ENCODE measurements at places on chromosomes 5 and 9.

- DNase-seq = no peak
Observed at GRCh38 chr5:170709640-170710039, 73.9 kb upstream of the GABRP start.

DNA sequence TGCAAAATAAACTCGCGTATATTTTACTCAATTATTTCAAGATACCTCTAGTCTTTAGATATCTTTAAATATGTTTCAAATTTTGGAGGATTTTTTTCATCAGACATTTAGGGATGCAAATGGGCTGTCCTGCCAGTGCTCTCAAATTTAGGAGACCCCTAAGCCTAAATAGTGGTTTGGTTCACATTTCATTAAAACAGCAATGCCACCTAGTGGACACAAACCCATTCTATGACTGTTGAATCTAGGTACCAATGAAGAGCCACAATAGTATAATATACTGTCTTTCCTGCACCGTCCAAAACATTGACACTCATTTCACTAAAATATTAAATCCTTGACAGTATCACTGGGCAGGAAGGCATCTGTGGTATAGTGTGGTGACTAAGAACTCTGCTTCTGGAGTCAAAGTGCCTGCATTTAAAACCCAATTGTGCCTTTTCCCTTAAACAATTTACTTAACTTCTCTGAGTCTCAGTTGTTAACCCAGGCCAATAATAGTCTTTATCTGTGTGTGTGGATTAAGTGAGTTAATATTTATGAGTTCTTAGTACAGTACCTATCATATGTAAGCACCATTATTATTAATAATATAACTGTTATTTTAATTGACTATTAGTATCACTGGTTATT, 148.0 kb downstream of the RORB start:
- peak; percentile 4 for DNase-seq

GRCh38 chr5:55649963-55650362, 62.2 kb downstream of the SLC38A9 start:
- DNase-seq = no peak

- DNase-seq = no peak
Observed at GRCh38 chr5:138402640-138403039, 36.2 kb upstream of the REEP2 start.

GRCh38 chr9:127779136-127779981, 893 bp upstream of the SH2D3C start:
- DNase-seq = no peak

GRCh38 chr5:96673127-96673526, 11.0 kb downstream of the CAST start:
- no peak for DNase-seq

DNA sequence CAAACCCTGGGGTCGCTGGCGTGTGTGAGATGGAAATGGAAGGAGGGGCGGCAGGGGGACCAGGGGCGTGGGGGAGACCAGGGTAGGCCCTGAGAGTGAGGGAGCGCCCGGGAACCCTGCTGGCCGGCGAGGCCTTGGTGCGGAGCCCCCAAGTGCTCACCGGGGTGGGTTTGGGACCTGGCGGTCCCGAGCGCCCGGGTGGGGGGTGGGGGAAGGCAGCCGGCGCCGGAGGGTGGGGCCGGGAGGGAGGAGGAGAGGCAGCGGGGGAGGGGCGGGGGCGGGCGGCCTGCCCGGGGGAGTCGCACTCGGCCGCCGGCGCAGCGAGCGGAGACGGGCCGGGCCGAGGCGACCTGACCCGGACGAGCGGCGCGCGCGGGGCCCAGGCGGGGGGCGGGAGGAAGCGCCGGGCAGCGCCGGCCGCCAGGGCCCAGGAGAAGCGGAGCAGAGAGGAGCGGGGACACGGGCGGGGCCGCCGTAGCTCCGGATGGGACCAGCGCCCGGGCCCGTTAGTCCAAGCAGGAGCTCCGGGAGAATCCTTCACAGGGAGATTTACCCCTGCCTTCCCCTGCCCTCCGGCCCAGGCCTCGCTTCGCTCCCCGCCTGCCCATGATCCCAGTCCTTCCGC, at the start of gene NPR2:
Gene NPR2 (plus strand): TSS at position 295 of the 625 bp plus-strand sequence. CDS start 818 bp downstream, outside the sequence.
- DNase-seq = peak; percentile 62

DNA sequence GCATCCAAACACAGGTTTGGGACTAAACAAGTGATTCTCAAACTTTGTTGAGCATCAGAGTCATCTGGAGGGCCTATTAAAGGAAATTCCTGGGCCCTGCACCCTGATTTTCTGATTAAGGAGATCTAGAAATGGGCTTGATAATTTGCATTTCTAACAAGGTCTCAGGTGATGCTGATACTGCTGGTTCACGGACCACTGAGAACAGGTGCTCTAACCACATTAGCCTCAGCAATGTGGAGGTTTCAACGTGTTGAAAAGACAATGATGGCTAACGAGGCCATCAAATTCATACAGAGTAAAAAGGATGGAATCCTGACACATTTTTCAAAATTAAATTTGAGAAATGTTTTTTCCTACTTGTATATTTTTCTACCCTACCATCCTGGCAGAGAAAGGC, 172.1 kb downstream of the TSSK1B start:
- DNase-seq = no peak

GRCh38 chr5:14739538-14739937, 75.0 kb downstream of the OTULIN start:
- peak; percentile 79 for DNase-seq

- peak; percentile 25 for DNase-seq
Observed at GRCh38 chr9:120982836-120983235, 56.2 kb upstream of the TRAF1 start.

GRCh38 chr5:60789551-60789950, 54.5 kb downstream of the ELOVL7 start:
- no peak for DNase-seq

DNA sequence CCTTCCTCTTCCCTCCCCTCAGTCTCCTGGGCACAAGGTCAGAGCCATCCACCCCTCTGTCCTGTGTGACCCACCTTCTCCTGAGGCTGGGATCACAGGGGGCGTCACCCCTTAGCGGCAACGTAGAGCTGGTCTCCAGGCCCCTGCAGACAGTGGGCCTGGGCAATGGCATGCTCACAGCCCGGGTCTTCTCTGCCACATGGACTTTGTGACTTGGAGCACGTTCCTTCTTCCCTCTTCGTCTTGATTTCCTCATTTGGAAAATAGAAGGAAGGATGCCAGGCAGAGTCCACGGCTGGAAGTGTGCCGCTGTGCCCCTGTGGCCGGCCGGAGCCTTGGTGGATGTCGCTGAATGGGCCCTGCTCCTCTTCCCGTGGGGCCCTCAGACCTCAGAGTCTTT, 10.0 kb downstream of the RXRA start:
- DNase-seq = no peak

DNA sequence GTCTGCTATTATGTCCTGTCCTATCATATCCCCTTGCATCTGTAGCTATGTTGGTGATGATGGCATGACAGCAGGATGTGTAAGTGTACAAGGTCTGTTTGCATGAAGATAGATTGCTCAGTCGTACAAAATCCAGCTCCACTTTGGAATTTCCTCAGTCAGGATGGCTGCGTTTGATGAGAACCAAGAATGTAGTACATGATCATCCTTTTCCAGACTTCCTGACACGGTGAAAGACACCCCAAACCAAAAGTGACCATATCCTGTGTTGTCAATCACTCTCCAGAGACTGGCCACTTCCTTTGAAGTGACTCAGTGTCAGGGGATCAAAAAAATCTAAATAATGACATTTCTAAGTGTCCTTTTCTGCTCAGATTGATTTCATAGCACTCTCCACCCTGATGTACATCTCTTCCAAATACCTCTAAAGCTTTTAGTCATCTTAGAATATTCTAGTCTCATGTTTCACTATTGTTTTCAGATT, 213.4 kb downstream of the PLK2 start:
- DNase-seq = no peak

DNA sequence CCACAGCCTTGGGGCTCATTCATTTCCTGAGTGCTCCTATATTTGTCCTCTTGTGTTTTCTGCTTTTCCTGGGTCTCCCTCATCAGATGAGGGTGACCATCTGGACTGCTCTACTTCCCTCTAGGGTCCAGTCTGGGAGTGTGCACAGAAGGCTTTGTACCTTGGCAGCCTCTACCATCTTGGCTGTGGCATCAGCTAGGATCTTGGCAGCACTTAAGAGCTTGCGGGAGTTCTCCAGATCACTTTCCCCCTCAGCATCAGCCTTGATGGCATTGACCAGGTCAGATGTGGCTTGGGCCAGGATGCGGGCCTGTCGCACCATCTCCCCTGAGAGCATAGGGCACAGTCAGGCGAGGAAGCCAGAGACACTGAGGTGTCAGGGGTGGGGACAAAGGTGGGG, 15.8 kb downstream of the TLN1 start:
- no peak for DNase-seq

All from AG08395 (cell line).